ENCODE measurements at places on chromosomes 1 and 21. TPM values are rescaled to one million over a fixed set of nuclear protein-coding genes. Genes with fewer than 3 reads are reported as not detected.

GRCh38 chr1:211515090-211516023, 23.4 kb upstream of the RD3 start:
- DNase-seq: peak; percentile 68

DNA sequence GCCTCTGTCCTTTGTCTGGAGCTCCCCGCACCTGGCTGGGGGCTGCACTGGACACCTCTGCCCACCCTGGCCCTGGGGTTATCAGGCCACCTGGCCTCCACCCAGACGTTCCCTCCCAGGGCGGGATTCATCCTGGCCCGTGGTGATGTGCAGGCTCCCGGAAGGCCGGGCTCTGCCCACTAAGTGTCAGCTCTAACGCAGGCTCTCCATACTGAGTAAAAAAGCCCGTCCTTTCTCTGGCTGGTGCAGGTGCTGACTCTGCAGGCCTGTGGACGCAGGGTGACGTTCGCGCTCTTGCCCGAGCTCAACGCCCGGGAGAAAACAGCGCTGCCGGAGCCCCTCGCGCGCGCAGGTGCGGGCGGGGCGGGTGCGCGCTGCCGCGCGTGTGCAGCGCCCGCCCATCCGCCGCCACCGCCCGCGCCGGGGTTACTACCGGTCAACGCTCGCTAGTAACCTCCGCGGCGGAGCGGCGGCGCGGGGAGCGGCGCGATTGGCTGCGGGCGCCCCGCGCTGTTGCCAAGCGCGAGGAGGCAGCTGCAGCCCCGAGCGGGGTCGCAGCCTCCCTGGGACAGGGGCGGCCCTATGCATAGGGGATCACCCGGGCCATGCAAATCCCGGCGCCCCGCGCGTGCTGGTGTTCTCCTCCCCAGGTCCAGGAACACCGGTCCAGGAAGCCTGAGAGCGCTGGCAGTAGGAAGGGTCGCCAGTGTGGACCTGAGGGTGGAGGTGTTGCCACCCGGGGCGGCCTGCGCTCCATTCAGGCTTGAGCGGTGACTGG, 15.7 kb downstream of the ABCG1 start:
- DNase-seq: peak; percentile 22

- peak; percentile 33 for DNase-seq
Measured at GRCh38 chr1:83692524-83693381, 306.2 kb downstream of the TTLL7 start.

DNA sequence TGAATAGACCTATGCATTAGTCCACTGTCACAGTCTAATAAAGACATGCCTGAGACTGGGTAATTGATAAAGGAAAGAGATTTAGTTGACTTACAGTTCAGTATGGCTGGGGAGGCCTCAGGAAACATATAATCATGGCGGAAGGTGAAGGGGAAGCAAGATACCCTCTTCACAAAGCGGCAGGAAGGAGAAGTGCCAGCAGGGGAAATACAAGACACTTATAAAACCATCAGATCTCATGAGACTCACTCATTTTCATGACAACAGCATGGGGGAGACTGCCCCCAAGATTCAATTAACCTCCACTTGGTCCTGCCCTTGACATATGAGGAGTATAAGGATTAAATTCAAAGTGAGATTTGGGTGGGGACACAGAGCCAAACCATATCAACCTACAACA, 59.4 kb downstream of the CAPN9 start:
- no peak for DNase-seq

- DNase-seq: no peak
Measured at GRCh38 chr1:72286401-72286800, 4.1 kb upstream of the NEGR1 start.

DNA sequence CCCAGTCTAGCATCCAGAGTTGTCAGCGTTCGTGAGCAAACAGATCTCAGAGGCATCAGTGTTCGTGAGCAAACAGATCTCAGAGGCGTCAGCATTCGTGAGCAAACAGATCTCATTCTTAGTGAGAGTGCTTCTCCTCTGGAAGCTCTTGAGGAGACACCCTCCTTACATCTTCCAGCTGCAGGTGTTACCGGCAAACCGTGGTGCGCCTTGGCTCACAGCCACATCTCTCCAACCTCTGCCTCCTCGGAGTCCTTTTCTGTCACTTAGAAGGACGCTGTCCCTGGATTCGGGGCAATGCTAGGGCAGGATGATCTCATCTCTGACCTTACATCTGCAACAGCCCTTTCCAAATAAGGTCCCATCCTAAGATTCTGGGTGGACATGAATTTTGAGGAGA, 14.6 kb upstream of the UMODL1 start:
- no peak for DNase-seq

The TNFSF4 gene
- 3.3 TPM for total RNA-seq

Measured in astrocyte (in vitro differentiated cells and primary cell).